LHCN-M2 (cell line): ENCODE measurements at places on chromosomes 5 and 9.
A peak's percentile ranks its signal among the peaks of the same experiment; 100 is the strongest.

GRCh38 chr9:96450613-96451528 is 902 bp downstream of the HABP4 start:
- DNase-seq, result peak; percentile 15

GRCh38 chr9:89377411-89377810 is 59.1 kb downstream of the SECISBP2 start:
- DNase-seq, result no peak

- peak; percentile 92 for DNase-seq
Measured at GRCh38 chr5:56011835-56012234, 17.1 kb upstream of the IL6ST start.

GRCh38 chr9:1276474-1276873 is 226.3 kb downstream of the DMRT2 start:
- DNase-seq, result no peak

GRCh38 chr5:63029891-63030290 is 451.3 kb downstream of the LRRC70 start:
- DNase-seq, result no peak

GRCh38 chr5:140557136-140557805 is at the start of gene SRA1:
Gene SRA1, minus strand, starts transcription at chr5:140557473. Its CDS starts 21 bp downstream, at chr5:140557452.
- peak; percentile 87 for DNase-seq
